NCI-H1105 treated with DMSO at 0.1 percent for 48 hours (cell line): ENCODE measurements at places on chromosomes 2 and 18.

DNA sequence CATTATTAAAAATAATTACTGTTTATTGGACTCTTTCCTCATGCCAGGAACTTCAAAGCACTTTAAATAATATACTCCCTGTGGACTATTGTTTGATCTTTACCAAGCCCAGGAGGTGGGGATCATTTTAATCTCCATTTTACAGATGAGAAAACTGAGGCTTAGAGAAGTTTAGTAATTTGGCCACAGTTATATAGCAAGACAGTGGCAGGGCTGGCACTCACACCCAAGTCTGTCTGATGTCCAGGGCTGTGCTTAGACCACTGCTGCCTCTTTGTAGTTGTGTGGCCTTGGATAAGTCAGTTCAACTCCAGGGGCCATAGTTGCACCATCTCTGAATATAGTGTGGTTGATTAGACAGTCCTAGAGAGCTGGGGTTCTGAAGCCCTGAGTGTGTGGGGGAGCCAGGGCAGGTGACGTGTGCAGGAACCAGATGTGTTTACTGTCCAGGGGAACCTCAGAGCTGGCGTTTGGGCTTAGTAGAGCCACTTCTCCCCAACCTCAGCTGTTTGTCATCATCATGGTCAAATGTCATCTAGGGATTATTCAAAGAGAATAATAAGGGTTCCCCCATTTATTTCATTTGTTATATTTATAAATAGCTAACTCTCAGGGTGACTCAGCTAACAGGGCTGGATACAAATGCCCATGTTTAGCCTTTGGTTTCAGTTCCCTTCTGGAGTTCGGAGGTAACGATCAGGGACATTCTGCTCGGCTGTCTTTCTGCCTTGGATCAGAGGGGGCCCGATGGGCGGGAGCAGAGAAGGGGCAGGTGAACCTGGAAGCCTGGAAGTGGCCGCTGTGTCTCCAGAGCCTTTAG, 68.0 kb downstream of the BOLA3 start:
- no peak for DNase-seq

DNA sequence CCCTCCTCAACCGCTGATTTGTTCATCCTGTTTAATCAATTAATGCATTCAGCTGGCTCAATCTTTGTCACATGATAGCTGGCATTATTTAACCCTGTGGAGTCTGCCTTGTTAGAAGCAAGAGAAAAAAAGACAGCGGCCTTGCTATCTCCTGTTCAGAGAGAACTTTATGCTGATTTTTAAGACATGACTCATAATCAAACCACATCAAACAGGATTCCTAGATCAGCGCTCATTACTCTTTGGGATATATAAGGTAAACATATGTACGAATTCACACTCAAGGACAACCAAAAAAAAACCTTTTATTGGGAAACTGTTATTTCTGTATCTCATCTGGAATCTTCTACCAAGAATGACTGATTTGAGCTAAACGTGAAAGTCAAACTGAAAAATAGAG, 195.1 kb downstream of the C1D start:
- no peak for DNase-seq

GRCh38 chr18:35442701-35443100, 55.1 kb downstream of the INO80C start:
- no peak for DNase-seq

GRCh38 chr2:28552045-28552823, 56.4 kb downstream of the PLB1 start:
- DNase-seq, result no peak

DNA sequence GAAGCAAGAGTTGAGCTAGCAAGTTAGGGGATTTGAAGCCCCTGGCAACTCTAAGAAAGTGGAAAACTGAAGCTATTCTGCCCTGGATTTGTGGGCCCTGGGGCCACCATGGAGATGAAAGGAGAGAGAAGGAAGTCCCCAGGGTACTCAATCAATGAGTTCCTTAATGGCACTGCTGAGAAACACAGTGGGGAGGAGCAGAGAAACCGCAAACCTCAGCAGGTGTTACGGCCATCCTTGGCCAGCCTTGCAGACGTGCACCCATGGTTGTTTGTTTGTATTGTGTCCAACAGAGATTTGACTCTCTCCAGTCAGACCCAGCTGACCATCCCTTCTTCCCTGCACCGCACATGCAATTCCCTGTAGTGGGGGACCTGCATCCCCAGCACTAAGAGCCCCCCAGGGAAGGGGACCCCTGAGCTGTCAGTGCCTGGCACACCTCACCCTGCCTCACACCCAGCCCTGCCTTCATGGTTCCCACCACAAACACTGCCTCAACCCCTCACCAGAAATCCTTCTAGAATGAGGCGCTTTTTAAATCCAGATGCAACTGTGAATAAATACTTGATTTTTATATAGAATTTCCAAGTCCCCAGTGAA, 255.3 kb downstream of the SH3BP4 start:
- DNase-seq, result no peak

DNA sequence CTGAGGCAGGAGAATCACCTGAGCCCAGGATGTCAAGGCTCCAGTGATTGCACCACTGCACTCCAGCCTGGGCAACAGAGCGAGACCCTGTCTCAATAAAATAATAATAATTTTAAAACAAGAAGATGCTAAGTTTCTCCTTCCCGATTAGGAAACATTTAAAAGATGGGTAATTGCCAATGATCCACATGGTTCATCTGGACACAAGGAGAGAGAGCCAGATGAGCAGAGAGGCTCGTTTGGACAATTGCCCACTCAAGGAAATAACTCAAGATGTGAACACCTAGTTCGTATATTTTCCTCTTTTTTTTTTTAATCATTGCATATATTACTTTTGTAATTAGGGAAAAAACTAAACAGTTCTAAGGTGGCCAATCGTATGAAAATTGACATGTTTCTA, 3.6 kb upstream of the ACTG2 start:
- no peak for DNase-seq

- no peak for DNase-seq
Measured at GRCh38 chr2:47652061-47652690, 130.8 kb upstream of the MSH6 start.

DNA sequence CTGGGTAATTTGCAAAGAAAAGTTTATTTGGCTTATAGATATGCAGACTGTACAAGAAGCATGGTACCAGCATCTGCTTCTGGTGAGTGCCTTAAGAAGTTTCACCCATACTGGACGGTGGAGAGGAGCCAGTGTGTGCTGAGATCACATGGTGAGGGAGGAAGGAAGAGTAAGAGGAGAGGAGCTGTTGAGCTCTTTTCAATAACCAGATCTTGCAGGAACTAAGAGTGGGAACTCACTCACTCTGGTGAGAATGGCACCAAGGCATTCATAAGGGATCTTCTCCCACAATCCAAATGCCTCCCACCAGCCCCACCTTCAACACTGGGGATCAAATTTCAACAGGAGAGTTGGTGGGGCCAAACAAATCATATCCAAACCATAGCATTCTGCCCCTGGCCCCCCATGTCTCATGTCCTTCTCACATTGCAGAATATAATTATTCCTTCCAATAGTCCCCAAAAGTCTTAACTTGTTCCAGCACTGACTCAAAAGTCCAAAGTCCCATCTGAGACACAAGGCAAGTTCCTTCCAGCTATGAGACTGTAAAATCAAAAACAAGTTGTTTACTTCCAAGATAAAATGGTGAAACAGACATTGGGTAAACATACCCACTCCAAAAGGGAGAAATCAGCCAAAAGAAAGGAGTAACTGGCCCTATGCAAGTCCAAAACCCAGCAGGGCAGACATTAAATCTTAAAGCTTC, 11.7 kb upstream of the TMEM37 start:
- no peak for DNase-seq
